T follicular helper cell (primary cell): ENCODE measurements at places on chromosomes 12 and 14.

DNA sequence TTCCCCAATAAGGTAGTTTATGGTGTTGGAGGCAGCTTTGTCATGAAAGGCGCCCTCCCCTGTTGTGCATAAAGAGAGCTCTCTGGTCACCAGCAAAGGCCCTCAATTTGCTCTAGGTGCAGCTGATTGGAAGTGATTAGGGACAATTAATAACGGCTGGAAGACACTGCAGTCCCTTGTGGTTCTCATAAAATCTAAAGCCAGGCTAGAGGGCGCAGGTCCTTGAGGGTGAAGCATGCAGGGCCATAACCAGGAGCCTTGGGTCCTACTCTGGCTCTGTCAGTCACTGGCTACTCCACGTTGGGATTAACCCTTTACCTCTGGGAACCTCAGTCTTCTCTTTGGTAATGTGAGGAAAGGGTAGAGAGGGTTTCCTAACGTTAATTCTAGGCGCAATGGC, 1.9 kb downstream of the DAAM1 start:
- DNase-seq = no peak

DNA sequence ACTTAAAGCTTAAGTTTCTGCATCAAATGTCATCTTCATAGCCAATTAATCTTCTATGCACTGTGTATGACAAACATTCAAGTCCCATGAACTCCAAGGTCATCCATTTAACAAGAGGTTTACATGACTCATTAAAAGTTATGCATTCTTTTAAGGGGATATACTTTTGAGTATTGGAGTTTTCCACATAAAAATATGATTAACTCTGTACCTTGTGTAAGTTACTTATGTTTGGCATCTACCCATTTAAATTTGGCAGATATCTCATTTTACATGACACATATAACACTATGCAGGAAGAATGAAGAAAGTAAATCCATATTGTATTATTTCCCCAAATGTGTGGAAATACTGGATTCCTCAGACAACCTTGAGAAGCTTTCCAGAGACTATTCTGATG, 240.2 kb downstream of the PAX9 start:
- DNase-seq = no peak

DNA sequence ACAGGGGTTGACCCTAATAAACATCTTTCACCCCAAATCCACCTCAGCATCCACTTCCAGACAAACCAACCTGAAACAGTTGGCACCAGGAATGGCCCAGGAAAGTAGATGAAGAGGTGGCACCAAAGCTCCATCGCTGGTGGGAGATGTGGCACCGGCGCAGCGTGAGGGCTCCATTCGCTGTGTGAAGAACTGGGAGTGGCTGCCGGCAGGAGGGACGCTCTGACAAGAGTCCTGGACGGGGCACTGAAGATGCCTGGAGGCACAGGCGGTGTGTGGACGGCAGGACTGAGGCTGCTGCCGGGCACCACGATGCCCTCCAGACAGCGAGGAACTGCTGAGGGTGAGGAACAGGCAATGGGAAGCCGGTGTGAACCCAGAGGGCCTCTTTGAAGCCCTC, 29.3 kb downstream of the DIO3 start:
- no peak for DNase-seq

DNA sequence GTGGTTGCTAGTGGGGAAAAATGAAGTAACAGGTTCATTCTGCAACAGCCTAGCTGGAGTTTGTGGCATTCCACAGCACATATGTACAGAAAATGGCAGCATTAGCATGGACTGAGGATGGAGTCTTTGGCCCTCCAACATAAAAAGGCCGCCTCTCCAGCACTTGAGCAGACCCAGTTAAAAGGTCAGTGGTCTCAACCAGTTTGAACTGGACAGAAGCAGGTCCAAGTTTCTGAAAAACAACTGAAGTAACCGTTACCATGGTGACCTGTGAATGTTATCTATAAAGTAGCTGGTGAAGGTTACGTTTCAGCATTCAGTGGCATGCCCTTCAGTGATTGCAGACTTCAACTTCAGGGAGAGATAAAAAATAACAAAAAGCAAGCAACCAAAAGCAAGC, 34.1 kb upstream of the OR10AD1 start:
- no peak for DNase-seq

DNA sequence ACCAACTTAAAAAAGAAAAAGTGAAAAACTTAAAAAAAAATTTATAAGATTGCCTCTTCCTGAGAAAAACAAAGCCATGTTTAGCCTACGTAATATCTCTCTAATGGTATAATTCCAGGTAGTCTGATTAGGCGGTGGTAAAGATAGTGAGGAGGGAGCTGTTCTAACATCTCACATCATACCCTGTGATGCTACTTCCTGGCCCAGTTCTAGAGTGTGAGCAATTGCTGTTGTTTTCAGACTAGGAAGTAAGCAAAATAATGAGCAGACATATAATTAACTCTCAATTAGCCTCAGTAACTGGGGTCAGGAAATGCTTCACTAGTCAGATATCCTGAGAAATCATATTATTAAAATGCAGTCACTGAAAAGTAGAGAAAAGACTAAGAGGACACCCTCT, 113.9 kb downstream of the PHLDA1 start:
- no peak for DNase-seq

- no peak for DNase-seq
Measured at GRCh38 chr14:51180577-51180976, 59.5 kb upstream of the TMX1 start.

GRCh38 chr14:28756269-28756883, 10.2 kb upstream of the FOXG1 start:
- DNase-seq = no peak

DNA sequence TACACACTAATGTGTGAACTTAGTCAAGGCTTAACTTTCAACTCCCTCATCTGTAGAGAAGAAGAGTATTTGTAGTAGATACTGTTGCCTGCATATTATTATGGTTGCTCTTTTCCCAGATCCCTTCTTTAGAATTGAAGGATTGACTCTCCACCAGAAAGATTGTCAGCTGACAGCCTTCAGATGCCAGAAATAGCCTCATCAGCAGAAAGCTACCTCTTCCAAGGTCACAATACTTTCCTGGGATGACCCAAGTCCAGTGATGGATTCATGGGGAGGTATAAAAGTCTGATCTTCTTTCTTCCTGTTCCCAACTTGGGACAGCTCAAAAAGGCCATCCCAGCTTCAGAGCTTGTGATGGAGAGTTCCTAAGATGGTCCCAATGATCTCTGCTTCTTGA, 78.2 kb downstream of the TBX5 start:
- DNase-seq = no peak

DNA sequence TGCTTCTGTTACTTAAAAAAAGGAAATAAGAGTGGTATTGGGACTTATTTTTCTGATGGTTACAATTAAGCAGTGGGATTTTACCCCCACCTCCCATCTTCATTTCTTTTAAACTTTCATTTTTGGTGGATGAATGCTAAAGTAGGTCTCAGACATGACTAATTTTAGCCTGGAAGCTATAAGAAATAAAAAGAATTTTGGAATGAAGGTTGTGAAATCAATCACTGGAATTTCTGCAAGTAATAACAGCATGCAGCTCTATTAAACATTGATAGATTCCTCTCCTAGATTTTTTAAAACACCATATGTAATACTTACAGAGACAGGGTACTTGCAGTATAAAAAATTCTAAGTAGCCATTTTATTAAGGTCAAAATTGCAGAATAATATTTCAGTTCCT, 164.2 kb upstream of the CLEC14A start:
- no peak for DNase-seq

GRCh38 chr14:65422088-65422834, 9.7 kb downstream of the FUT8 start:
- DNase-seq = no peak

GRCh38 chr14:65784574-65784973, 372.0 kb downstream of the FUT8 start:
- DNase-seq = no peak

DNA sequence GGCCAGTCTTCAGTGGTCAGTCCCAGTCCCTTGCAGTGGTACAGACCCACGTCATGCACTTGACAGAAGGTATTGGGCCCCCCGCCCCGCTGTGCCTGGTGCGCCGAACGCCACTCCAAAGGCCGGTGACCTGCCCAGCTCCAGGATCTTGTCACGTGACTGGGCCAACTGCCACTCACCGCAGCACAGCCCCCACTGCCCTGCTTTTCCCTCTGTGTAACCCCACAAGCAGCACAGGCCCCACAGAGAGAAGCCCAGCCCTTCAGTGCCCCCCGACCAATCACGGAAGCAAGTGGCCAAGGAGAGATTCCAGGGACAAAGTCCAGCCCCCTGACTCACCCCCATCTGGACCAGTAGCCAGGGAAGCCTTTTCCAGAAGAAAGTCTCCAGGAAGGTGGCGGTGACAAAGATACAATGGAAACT, 498 bp downstream of the GPR132 start:
- no peak for DNase-seq

- DNase-seq = no peak
Measured at GRCh38 chr12:211639-212414, 2.1 kb downstream of the SLC6A12 start.

DNA sequence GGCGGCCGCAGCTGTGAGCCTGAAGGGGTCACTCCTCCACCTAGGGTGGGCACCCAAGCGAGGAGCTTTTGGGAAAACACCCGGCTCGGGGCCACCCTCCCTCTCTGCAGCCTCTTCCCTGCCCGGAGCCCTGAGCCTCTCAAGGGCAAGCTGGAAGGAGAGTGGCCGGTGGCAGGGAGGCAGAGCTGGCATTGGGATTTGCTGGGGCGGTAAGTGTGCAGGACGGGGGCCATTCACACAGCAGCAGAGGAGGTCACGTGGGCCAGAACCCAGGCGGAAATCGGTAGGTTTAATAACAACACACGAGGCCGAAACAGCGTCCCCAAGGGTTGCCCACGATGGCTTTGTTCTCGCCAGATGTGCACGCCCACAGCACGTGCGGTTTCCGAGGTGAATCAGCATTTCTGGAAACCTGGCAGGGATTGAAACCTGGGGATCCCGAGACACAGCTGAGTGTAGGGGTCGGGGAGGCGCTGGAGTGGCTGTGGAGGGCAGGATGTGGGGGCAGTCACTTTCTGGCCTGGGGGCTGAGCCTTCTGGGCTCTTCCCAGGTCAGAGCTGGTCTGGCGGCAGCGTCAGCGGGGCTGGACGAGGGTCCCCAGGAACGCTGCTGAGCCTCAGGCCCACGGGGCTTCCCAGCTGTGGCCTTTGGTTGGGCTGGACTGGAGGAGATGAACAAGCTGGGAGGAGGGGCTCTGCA, 23.5 kb downstream of the NOC4L start:
- DNase-seq = no peak

GRCh38 chr12:98883231-98883630, 238.1 kb downstream of the APAF1 start:
- no peak for DNase-seq

DNA sequence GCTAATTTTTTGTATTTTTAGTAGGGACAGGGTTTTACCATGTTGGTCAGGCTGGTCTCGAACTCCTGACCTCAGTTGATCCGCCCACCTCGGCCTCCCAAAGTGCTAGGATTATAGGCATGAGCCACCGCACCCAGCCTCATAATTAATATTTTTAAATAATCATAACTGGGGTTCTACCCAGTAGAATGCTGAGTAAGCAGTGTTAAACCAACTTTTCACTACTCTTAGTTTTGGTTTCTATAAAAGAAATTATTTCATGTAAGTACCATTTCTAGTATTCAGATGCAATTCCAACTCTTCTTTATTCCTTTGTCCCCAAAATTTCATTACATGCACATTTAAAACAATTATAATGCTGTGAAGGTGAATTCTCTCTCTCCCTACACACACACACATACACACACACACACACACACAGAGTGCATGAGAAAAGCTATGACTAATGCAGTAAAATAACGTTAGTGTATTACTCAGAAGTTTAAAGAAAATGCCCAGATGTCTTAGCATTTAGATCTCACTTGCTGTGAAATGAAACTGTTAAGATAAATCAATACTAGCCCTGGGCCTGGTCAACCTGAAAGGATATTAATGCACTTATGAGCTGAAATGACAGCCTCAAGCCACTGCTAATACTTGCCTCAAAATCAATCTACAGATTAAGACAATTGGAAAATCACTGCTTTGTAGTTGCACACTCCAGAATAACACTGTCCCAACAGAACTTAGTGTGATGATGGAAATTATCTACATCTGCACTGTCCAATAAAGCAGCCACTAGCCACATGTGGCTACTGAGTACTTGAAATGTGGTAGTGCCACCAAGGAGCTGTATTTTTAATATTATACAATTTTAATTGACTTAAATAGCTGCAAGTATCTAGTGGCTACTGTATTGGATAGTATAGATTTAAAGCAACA, 36.0 kb downstream of the PTPN21 start:
- DNase-seq = no peak

DNA sequence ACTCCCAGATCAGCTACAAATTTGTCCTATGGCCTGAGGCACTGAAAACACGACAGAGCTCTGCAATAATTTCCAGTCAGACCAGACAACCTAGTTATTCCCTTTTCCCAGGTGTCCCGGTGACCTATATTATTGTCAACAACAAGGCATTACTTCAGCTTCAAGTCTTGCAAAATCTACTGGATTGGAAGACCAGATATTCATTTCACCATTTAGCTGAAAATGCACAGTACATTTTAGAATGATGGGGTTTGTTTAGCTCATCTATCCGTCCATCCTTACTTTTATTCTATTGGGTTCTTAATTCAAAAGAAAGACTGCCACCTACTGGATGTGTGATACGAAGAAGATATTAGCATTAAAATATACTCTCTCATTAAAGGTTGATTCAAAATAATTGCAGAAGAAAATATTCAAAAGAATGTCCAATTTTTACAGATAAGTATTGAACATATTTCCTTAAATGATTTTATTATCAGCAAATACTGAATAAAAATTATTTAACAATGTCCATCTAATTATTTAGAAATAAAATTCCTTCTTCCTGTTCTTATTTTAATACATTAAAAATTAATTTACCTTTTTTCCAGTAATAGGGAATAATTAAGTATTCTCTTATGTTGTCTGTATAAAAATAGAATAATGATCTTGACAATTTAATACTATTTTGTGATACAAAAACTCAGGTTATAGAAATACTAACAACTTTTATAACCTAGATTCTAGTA, 244.9 kb upstream of the LRIG3 start:
- no peak for DNase-seq

- DNase-seq = no peak
Measured at GRCh38 chr12:2627076-2627834, 167.5 kb upstream of the FKBP4 start.

GRCh38 chr14:23694085-23694948, 58.2 kb downstream of the DHRS2 start:
- DNase-seq = no peak

- no peak for DNase-seq
Measured at GRCh38 chr12:132099739-132100138, 44.4 kb downstream of the DDX51 start.

GRCh38 chr12:49825360-49825970, 2.7 kb downstream of the NCKAP5L start:
- no peak for DNase-seq

GRCh38 chr12:106582641-106583230, at the start of gene RFX4:
Gene RFX4 (plus strand): TSS chr12:106583004. CDS start chr12:106583321, 317 bp downstream.
- DNase-seq = no peak
